ENCODE measurements at places on chromosomes 16 and 17.

GRCh38 chr17:70564006-70564620 is 394.8 kb downstream of the KCNJ2 start:
- no peak for DNase-seq

DNA sequence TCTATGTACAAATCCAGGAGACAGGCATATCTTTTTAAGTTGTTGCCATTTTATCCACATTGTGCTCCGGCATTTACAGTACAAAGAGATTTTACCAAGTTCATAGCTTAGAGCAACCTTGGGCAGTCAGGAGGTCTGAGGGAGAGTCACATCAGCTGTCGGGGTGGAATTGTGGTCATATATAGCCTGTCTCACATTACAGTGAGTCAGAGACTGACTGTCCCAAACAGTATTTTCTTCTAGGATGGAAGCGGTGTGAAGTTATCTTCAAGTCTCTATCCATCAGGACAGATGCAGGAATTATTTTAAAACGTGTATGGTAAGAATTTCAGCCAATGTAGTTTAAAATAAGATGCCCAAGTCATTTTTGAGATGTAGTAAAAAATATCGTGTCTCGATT is 53.0 kb downstream of the GPRC5B start:
- peak; percentile 72 for DNase-seq

DNA sequence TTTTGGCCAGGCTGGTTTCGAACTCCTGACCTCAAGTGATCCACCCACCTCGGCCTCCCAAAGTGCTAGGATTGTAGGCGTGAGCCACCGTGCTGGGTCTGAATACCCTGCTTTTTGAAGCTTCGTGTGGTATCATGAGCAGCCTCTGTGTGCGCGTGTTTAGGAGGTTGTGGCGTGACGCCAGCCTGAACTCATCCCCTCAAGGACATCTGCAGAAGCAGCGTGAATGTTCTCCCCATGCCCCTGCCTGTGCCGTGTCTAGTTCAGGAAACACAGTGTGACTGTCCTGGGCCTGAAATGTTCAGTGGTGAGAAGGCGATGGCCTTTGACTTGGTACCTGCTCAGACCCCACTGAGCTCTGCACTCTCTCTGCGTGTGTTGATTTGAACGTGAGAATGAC is 35.6 kb downstream of the RNF213 start:
- no peak for DNase-seq

- no peak for DNase-seq
Measured at GRCh38 chr16:12354296-12354833, 377.8 kb downstream of the SNX29 start.

DNA sequence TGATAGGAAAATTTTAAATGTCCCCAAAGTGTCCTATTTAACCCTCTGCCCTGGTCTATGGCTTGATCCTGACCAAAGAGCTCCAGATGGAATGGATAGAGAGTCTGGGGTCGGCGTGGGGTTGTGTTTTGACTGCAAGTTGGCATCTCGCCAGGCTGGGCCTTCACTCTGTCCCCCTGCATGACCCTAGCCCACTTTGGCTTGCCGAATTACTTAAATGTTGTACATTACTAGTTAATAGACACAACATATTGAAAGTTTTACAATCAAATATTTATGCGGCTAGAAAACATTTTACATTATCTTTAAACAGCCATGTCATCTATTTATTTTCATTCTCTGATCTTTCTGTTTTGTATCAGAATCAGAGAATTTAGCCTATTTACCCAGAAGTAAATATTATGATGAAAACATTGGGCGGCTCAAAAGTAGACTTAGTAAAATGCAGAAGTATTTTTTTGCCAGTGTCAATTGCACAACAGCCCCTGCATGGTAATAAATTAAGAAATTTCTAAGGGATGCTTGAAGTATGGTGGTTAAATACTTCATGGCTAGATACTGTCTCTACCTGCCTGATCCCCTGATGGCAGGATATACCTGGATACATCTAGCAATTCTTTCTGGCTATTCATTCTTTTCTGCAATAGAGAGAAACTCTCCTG is 18.8 kb upstream of the MYOCD start:
- no peak for DNase-seq

- peak; percentile 49 for DNase-seq
Measured at GRCh38 chr17:75404731-75405364, 630 bp downstream of the GRB2 start.

DNA sequence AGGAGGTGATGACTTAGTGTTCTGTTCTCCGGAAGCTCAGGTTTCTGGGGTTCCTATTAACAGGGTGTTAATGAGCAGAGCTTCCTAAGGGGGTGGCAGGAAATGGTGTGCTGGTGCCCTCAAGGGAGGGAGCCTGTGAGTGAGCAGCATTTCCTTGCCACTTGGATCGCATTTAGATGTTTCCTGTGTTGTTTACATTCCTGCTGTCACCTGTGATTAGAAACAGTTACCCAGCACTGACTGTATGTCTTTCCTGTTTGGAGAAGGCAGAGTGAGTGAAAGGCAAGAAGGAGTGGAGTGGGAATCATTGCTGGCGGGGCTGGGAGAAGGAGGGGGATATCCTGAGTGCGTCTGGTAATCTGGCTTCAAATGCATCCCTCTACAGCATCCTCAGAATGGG is 214.6 kb downstream of the CCDC182 start:
- peak; percentile 52 for DNase-seq

GRCh38 chr17:2022647-2023240 is 2.4 kb downstream of the RTN4RL1 start:
- no peak for DNase-seq

GRCh38 chr17:49210158-49211029 is at the start of the genes ABI3 and GNGT2:
Gene ABI3 (plus strand): TSS chr17:49210707. CDS start chr17:49210725, 18 bp downstream.
Gene GNGT2 (minus strand): TSS chr17:49210574. CDS start chr17:49207422, 3,152 bp downstream.
- peak; percentile 85 for DNase-seq

- DNase-seq: peak; percentile 40
Measured at GRCh38 chr16:1773703-1774447, 941 bp upstream of the MRPS34 start.

Data from EL (cell line).